ENCODE measurements at places on chromosomes 12 and 14.

DNA sequence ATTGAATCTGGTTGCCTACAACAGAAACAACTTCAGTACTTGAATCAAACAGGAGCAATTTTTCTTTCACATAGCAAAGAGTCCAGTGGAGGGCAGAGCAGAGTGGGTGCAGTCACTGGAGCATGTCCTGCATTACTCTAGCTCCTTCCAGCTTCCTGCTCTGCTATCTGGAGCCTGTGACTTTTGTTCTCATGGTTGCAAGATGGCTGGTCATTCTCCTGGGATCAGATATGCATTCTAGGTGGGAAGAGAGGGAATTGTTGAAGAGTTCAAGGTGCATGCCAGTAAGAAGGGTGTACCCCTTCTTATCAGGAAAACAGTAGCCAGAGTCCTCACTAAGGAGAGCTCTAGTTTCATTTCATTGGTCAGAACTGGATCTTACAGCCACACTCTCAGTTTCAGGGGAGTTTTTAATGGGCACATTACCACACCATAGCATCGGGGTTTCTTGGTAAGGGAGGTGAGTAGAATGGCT lies 8.0 kb downstream of the IFT43 start:
- no peak for DNase-seq

DNA sequence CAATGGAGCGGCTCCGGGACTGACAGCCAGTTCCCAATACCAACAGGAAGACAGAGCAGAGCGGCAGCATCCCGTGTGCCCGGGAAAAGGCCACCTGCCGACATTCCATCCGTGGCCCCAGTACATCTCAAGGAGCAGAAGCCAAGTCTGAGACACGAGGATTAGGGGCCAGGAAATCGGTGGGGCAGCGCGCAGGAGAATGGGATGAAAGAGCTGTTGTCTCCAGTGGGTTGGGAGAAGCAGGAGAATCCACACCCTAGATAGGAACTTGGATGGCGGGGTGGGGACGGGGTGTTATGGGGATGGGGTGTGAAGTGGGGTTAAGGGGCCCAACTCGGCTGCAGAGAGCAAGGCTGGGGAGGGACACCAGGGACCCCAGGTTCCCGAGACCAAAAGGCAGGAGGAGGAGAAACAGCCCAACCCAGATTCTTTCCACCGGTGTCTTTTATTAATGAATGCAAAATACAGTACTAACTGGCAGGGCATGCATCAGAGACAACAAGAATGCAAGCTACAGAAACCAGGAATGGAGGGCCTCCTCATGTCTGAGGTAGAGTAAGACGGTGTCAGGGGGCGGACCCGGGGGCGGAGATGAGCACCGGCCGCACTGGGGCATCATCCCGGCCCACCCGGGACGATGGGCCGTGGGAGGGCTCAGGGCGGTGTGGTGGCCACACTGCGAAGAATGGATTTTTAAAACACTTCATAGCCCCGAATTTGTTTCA lies 50.3 kb downstream of the BEGAIN start:
- no peak for DNase-seq

- no peak for DNase-seq
Measured at GRCh38 chr12:104064842-104065427, 604 bp downstream of the HCFC2 start.

DNA sequence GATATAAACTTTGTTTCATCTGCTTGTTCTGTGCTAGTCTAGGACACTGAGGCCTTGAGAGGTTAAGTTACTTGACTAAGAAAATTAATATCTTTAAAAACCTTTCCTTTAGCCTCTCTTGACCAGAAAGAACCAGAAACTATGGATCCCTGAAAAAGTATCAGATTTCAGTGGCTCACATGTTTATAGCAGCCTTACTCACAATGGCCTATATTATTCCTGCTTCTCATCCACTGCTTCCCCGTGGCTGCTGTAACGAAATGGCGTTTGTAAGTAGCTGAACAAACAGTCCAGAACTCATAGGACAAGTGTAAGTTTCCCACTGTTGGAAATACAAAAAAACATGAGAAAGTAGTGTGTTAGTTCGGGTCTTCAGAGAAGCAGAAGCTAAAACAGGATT lies 3.2 kb upstream of the PYGL start:
- no peak for DNase-seq

- no peak for DNase-seq
Measured at GRCh38 chr12:18907728-18908127, 169.8 kb downstream of the CAPZA3 start.

GRCh38 chr14:90815822-90816662 lies at the start of gene TTC7B:
Gene TTC7B, minus strand, starts transcription at chr14:90816430. Its CDS starts 135 bp downstream, at chr14:90816295.
- DNase-seq = peak; percentile 21

GRCh38 chr12:106883426-106883825 lies 72.3 kb upstream of the TMEM263 start:
- DNase-seq = no peak

GRCh38 chr14:90140956-90141316 lies 79.1 kb downstream of the KCNK13 start:
- DNase-seq = no peak

DNA sequence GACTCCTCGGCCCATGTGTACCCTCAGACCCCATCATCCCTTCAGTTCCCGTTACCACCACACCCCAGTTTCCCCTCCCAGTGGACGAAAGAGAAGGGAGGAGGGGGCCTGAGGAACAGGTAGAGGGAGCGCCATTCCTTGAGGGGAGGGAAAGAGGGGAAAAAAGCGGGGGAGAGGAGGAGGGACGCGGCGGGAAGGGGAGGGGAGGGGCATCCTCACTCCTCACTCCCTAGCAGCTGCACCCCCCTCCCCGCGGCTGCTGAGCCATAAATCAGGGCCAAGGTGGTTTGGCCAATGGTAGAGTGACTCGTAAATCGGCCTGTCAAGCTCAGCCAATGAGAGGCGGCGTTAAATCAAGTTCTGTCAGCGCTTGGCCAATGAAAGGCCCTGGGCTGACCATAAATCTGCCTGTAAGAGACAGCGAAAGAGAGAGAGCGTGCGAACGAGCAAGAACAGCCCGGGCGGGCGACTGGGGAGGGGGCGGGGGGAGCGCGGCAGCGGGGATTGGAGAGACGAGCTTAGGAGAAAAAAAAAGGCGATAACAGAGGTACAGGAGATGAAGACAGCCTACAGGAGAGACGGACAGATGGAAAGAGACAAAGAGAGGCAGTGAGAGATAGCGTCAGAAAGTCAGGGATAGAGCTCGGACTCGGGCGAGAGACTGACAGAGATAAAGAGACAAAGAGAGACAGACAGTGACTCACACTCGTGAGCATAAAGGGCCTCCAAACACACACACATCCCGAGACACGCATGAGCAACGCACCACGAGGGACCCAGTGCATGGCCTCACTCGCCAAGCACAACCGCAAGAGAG lies 5.1 kb downstream of the GPR84 start:
- DNase-seq = peak; percentile 99

DNA sequence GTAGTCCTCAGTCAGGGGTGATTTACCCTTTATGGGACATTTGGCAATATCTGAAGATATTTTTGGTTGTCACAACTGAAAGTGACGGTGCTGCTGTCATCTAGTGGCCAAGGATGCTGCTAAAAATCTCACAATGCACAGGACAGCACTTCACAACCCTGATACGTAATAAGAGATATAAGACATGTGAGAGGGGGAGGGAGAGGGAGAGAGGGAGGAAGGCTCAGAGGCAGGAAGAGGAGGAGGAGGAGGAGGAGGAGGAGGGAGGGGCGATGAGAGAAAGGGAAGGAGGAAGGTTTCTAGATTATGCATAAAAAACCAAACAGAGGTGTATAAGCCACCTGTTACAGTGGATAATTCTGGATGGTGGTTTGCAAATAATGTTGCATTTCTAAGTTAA lies 14.3 kb downstream of the MYL2 start:
- no peak for DNase-seq

DNA sequence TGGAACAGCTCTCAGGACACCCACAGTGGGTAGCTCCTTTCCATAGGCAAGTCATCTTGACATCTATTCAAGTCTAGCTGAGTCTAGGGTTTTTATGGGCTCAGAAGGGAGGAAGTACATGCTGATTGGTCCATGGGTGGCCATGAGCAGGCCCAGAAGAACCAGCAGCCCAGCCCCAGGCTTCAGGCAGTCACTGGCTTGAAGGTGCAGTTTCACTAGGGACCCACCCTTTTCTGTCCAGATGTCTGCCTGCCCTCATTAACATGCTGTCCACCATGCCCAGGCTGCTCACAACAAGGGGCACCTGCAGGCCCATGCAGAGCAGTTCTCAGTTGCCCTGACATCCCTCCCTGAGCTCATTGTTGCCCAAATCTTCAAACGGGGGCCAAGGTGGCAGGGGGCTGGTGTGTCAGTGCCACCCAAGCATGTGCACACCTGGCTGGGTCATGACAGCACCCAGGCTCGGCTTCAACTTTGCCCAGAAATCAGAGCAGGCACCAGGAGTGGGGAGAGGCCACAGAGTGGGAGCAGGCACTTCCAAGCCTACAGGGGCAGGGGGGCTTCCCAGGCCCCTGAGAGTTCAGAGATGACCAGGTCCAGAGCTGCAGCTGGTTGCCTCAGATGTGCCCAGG lies 18.7 kb upstream of the LGR5 start:
- no peak for DNase-seq

- no peak for DNase-seq
Measured at GRCh38 chr14:90536092-90536491, 139.3 kb downstream of the CALM1 start.

DNA sequence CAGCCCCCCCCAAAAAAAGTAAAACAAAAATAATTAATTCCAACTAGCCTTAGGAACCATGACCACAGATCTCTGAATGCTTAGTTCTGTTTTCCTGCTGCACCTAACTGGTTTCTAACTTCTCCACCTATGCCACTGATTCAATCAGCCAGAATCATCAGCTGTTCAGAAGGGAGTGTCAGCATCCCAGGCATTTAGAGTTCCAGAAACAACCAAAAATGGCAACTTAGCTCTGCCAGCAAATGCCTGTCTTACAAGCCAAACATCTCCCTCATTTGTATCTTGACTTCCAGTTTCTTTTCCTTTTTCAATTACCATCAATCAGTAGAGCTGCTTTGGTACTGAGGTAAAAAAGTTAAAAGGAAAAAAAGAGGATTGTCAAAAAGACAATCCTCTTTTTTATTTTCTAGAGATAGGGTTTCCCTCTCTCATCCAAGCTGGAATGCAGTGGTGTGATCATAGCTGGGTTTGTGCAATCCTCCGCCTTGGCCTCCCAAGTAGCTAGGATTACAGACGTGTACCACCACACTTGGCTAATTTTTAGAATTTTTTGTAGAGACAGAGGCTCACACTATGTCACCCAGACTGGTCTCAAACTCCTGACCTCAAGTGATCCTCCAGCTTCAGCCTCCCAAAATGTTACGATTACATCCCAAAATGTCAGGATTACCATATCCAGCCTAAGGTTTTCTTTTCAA lies 45.2 kb upstream of the ISM2 start:
- no peak for DNase-seq

DNA sequence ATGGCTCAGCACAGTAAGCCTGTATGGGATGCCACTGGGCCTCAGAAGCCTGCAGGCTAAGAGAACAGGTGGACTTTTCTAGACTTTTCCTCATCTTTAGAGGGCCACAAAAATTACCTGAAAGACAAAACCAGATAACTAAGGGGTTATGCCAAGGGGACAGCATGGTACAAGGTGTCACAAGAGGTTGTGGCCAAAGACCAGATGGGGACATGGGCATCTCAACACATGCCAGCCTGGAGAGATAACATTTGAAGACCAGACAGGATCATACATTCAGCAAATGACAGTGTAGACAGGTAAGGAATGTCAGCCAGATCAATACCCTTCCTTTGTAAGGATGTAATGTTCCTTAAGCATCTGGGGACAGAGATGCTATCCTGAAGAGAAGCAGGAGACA lies 8.9 kb upstream of the CRY1 start:
- no peak for DNase-seq

DNA sequence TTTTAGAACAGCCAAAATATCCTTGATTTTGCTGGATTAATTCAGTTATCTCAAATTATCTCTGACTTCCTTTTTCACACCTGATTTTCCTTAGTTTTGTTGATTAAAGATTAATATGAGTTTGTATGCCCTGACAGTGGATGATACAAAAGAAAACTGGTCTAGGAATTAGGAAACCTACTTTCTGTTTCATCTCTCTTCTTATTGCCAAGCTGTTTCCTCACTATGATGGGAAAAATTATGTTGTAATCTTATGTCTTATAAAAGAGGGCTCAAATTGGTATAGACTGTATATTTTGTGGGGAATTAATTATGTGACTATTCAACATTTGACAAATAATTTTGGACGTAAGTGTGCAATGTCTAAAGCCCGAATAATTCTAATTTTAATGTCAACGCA lies 271.6 kb downstream of the FBXL14 start:
- no peak for DNase-seq

- no peak for DNase-seq
Measured at GRCh38 chr14:102097441-102098135, 10.7 kb upstream of the HSP90AA1 start.

- DNase-seq = no peak
Measured at GRCh38 chr14:104142946-104143470, 4.6 kb downstream of the KIF26A start.

DNA sequence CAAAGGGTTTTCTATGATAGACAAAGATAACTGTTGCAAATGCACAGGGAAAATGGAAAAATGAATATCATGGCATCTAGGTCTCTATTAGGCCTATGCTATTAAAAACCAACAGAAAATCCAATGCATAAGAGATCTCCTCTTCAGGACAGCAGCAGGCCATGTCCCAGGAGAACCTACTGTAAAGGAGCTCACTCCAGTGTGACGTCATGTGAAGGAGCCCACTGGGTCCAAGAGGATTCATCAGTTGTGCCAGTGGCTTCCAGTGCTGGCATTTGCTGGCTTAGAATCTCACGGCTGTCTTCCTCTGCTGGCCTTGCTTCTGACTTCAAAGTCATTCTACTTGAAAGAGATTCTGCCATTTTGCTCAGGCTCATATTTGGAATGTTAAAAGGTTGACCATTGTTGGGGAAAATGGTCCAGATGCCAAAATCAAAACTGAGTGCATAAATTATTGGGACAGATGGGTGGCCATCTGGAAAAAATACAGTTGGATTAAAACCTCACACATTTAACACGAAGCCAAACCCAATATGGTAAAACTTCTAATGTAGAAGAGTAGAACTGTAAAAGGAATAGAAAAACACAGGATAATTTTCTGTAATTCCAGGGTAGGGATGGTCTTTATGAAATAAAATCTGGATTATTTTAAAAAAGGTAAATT lies 75.4 kb upstream of the ARID2 start:
- no peak for DNase-seq

- DNase-seq = no peak
Measured at GRCh38 chr12:122001466-122002209, 20.0 kb upstream of the BCL7A start.

DNA sequence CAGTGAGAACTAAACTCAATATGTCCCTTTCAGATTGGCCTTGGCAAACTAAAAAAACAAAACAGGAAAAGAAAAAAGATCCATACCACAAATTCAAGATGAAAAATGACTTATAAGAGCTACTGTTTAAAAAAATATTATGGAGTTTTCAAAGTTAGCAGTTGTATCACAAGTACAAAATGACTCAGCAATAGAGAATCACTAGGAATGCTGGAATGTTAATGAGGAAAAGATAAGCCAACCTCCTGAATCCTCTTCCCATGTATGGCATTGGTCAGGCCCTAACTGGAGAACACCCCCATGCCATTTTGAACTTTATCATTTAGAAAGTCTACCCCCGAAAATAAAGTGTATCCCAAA lies 62.2 kb downstream of the PPP1R36 start:
- DNase-seq = no peak

Measured in CD4-positive, alpha-beta T cell treated with Interleukin-17A for 1 hour (primary cell).